Activated effector memory CD4-positive, alpha-beta T cell treated with Interleukin-2 at 50 U/mL for 16 hours (primary cell): ENCODE measurements at places on chromosomes 2 and 18.

DNA sequence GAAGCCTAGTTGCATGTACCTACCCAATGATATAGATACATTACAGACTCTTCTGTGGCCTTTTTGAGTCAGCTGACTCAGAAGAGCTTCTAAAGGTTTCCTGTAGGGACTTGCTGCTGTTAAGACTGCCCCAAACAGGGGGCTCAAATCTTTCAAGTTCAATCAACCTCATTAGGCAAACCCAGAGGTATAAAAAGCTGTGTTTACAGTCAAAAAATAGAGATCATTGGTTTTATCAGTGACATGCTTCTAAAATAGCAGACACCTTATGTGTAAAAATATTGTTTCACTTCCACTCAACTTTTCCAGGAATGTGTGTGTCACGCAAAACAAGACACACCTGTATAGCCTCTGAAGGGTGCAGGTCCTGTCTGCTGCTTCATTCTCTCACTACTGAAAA, 624.3 kb upstream of the FANCL start:
- no peak for DNase-seq

DNA sequence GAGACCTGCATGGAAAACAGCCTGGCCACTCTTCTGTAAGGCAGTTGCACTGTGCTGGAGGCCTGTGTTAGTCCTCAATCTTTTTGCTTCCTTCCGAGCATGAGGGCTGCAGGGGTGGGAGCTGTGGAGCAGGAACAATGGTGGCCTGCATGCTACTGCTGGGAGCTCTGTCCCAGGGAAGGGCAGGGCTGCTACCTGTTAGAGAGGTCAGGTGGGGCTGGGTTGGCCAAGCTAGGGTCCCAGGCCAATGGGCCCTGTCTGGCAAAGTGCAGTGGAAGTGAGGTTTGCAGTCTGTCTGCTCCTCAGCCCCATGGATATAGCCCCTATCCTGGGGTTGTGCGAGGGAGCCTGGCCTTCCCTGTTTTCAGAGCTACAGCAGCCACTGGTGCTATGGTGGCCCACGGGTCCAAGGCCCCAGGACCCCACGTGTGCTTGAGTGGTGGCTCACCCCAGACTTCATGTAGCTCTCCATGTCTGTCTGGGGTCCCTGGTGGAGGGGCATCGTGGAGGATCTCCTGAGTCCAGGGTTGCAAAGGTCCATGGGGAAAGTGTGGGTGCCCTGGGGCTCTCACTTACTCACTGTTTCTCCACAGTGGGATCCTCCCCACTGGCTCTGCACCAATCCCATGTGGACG, 1212.6 kb upstream of the NXPH2 start:
- no peak for DNase-seq

GRCh38 chr18:23503963-23504344, 643 bp downstream of the RMC1 start:
- DNase-seq = no peak

DNA sequence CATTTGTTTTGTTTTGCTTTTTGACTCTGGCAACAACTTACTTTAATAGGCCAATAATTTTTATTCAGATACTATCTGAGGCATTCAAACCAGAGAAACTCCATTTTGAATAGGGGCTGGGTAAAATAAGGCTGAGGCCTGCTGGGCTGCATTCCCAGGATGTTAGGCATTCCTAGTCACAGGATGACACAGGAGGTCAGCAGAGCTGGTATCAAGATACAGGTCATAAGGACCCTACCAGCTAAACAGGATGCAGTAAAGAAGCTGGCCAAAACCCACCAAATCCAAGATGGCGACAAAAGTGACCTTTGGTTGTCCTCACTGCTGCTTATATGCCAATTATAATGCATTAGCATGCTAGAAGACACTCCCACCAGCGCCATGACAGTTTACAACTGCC, 102.2 kb upstream of the XPO1 start:
- DNase-seq = no peak

DNA sequence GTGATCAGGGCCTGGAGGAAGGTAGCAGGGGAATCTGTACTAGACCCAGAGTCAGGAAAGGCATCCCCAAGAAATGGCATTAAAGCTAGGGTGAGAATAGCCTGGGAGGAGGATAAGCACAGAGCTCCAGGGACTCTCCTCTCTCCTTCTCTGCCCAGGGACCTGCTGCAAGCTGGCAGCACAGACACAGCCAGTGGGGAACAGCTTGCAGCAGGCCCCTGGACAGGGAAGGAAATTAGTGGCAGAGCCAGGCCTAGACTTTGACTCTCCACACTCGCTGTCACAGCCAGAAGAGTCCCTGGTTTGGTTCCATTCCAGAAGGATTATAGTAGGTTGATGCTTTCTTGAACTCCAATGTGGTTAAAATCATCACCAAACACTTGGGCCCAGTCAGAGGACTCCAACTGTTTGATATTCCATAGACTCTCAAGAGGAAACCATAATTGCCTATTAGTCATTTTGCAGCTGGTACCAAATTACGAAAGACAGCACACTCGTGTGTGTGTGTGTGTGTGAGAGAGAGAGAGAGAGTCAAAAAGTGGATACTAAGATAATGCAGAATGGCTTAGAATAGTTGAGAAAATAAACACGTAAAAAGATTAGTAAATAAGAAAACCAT, 95.5 kb upstream of the ATP8B1 start:
- no peak for DNase-seq

GRCh38 chr2:206831442-206831995, 66.1 kb downstream of the FASTKD2 start:
- no peak for DNase-seq

GRCh38 chr2:238092486-238093035, 7.6 kb upstream of the ESPNL start:
- no peak for DNase-seq

DNA sequence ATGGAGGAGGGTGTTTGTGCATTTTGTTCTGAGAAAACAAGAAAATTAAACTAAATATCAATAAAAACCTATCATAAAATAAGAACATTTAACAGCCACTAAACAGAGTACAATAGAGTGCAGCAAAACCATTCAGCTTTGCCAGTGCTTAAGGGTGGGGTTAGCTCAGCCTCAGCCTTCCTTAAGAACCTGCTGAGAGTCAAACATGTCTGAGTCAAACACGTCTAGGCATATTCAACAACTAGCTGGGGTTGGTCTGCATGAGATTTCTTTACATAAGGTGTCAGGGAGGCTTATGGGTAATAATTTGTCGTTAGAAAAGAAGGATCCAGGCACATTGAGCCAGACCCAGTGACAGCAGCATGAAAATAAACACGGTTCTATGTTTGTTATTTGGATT, 298.2 kb downstream of the SP3 start:
- DNase-seq = no peak

- no peak for DNase-seq
Measured at GRCh38 chr2:54864727-54865126, 141.3 kb downstream of the EML6 start.

DNA sequence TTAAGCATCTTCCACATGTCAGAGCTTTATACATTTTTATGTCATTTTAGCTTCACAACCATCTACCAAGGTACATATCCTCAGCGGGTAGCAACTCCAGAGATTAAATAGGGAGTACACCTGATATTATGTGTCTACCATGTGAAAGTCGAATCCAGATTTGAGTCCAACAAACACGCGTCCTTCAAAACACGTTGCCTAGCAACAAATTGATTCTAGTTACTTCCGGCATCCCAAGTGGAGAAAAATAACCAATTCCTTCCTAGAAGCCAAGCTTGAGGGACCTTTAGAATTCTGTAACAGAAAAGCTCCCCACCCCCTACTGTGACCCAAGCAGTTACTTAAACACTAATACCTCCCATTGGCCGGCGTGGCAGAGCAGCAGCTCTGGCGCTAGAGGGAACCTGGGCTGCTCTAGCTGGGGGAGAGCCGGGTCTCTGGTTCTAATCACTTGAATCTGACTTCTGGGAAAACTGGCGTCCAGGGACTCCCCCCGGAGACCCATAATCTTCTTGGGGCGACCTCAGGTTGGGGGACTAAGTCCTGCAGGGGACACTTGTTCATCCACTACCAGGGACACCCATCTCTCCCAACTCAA, at the start of gene ERICH2:
Gene ERICH2, plus strand, starts transcription at position 371 of the 598 bp plus-strand sequence. CDS start 304 bp downstream, outside the sequence.
- no peak for DNase-seq

DNA sequence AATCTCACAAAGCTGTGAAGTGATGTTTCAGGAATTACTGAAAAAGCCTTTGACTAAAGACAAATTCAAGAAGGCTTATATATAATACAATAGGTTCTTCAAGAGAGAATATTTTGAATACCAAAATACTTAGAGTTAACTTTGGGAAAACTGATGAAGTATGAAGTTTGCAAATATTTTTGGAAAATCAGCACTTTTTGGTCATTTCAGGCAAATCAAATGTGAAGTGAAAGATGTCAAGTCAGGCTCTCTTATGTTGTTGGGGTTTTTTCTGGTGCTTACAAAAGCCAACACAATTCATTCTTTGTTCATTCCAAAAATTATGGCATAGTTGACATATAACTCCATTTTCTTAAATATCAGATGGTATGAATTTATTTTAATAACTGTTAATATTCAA, 14.7 kb upstream of the ASNSD1 start:
- no peak for DNase-seq

DNA sequence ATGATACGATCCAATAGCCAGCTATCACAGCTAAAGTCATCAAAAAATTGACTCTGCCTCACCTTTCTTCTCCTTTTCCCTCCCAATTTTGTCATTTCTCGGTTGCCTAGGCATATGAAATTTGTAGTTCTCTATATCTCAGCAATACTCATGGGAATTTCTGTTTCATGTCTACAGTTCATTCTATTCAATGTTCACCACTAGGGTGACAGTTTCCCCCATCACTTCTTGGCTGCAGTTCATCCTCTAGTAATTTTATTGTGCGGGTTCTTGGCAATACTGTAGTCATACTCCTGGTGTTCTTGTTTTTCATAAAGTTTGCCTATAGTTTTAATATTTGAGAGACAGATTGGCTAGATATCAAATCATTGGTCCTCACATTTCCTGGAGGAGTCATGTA, 872.2 kb upstream of the ID2 start:
- no peak for DNase-seq

DNA sequence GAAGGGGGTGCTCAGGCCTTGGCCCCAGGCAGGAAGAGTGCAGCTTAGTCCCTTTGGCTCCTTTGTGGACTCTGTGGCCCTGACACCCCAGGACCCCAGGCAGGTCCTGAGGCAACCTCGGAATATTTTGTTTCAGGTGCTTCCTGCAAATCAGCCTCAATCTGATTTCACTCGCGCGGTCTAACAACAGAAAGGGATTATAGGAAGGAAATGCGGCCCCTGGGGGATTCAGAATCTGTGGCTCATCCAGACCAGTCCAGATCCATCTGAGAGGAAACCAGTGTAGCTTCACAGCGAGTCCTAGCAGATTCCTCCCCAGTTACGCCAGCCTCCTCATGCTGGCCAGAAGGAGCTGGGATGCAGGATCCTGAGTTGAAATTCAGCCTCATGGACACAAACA, 59.5 kb upstream of the YWHAQ start:
- DNase-seq = no peak

- no peak for DNase-seq
Measured at GRCh38 chr18:45384137-45384961, 230.9 kb upstream of the SLC14A2 start.

GRCh38 chr2:144471305-144472045, 48.4 kb downstream of the ZEB2 start:
- no peak for DNase-seq

GRCh38 chr2:200615247-200615646, 29.4 kb downstream of the AOX1 start:
- DNase-seq = no peak

GRCh38 chr2:68726608-68727367, 7.8 kb upstream of the ARHGAP25 start:
- peak; percentile 75 for DNase-seq

GRCh38 chr2:158699323-158699722, 95.8 kb upstream of the DAPL1 start:
- no peak for DNase-seq

GRCh38 chr2:3282056-3282998, 95.3 kb downstream of the EIPR1 start:
- no peak for DNase-seq

GRCh38 chr2:202423139-202423538, 47.0 kb downstream of the BMPR2 start:
- DNase-seq = no peak

- no peak for DNase-seq
Measured at GRCh38 chr2:105141099-105141614, 100.4 kb upstream of the GPR45 start.

GRCh38 chr18:32544088-32544487, 73.4 kb upstream of the GAREM1 start:
- no peak for DNase-seq

GRCh38 chr18:27749194-27749593, 427.7 kb downstream of the CDH2 start:
- no peak for DNase-seq

- no peak for DNase-seq
Measured at GRCh38 chr2:86703704-86704361, 16.3 kb upstream of the RMND5A start.

GRCh38 chr18:56433919-56434318, 204.5 kb downstream of the TXNL1 start:
- no peak for DNase-seq

DNA sequence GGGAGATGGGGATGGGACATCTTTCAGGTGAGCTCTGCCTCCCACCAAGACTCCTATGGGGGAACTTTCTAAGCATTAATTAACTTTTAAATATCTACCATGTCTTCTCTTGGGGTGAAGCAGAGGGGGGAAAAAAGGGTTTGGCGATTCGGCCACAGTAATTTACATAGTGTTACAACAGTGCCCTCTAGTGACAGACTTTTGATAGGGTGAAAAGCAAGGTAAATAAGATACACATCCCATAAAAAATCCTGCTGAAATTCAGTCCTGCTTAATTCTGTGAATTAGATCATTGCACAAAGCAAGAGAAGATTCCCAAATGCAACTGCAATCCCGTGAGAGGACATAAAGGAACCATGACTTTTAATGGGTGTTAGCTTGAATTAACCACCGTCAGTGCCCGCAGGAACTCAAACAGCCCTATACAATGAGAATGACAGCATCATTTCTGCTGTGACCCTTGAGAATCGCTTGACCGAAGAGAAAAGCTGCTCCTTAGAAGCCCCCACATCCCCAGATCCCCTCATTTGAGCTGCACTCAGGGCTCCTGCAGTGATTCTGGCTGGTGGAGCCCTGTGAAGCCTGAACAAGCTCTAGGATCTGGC, 32.8 kb downstream of the FAM124B start:
- DNase-seq = no peak

DNA sequence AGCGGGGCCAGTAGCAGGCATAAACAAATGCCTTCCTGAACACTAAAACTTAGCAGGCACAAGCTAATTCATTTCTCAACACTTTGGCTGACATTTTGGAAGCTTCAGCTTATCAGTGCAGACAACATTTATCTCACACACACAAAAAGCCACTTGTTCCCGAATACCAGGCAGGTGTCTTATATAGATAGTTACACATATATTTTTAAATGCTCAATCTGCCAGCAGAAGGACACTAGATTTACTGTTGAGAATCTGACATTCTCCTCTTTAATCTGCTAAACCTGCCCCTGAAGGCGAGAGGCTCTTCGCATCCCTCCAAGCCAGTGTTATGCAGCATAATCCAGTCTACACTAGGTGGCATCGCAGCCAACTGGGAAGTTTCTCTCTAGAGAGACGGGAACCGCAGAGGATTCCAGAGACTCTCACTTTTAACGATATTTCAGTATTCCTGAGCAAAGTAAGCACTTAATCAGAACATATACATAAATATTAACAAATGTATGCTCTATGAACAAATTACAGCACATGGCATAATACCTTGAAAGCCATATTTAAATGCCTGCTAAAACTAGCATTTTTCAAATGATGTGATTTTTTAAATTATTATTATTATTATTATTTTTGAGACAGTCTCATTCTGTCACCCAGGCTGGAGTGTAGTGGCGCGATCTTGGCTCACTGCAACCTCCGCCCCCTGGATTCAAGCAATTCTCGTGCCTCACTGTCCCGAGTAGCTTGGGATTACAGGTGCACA, 90.2 kb upstream of the SCG2 start:
- DNase-seq = no peak

- DNase-seq = no peak
Measured at GRCh38 chr2:52931660-52932059, 835.9 kb upstream of the CHAC2 start.
